ENCODE measurements at places on chromosomes 11 and 22. TPM values are rescaled to one million over a fixed set of nuclear protein-coding genes. Genes with fewer than 3 reads are reported as not detected.

GRCh38 chr11:18594999-18595749 lies 4.4 kb upstream of the MISFA start:
- peaks cover 12% of the 10 kb centered on the region for H3K4me1 ChIP-seq
- H3K27ac ChIP-seq, result peak overlapping the region; percentile 23
- peak; percentile 23 for DNase-seq
- no peak overlapping the region for H3K4me3 ChIP-seq

- no peak overlapping the region for H3K27ac ChIP-seq
- no peaks in the 10 kb centered on the region for H3K36me3 ChIP-seq
- H3K27me3 ChIP-seq, result no peaks in the 10 kb centered on the region
- H3K4me1 ChIP-seq, result no peaks in the 10 kb centered on the region
These were observed 31.1 kb upstream of the WT1 start for GRCh38 chr11:32466279-32466915.

DNA sequence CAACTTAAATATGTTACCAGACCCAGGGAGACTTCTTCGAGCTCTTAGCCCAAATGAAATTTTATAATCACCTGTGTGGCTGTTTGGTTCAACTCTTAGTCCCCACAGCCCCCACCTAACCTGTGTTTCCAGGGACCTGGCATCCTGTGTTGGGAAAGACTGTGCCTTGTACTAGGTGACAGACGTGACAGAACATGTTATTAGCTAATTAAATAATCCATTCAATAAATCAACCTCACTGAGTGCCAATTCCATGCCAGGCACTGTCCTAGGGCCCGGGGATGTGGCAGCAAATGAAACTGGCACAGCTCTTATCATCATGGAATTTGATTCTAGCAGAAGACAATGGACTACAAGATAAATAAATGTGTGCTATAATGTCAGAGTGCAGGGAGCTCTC lies 431.9 kb downstream of the MIAT start:
- H3K4me3 ChIP-seq, result no peak overlapping the region
- H3K36me3 ChIP-seq, result no peaks in the 10 kb centered on the region
- no peaks in the 10 kb centered on the region for H3K4me1 ChIP-seq
- no peak for DNase-seq
- H3K27me3 ChIP-seq, result peaks cover 34% of the 10 kb centered on the region

DNA sequence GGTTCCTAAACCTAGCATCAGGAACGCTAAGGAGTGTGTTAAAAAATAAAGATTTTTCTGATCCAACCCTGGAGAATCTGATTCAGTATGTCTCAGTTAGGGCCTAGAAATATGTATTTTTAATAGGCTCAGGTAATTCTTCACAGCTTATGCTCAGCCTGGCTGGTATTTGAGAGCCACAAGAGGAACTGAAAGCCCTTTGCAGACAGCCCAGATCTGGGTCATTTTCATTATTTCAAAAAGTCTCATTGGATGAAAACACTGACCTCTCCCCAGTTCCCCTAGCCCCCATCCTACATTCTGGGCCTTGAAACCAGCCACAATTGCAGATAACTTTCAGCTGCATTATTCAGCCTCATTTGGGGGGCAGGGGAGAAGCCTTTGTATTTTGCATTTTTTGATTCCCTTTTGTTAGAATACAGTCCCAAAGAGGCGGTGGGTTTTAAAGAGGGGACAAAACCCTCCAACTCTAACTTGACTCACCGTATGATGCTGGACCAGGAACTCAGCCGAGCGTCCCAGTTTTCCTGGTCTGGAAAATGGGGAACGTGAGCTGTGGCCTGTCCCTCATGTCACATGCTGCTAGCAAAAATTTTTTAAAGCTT lies 66.0 kb upstream of the LARGE1 start:
- H3K4me1 ChIP-seq, result no peaks in the 10 kb centered on the region
- no peak for DNase-seq
- H3K4me3 ChIP-seq, result no peak overlapping the region
- H3K36me3 ChIP-seq, result no peaks in the 10 kb centered on the region
- H3K27ac ChIP-seq, result no peak overlapping the region
- no peaks in the 10 kb centered on the region for H3K27me3 ChIP-seq

SAA4 gene
- not detected for total RNA-seq

GRCh38 chr11:5071799-5072198 lies 2.4 kb downstream of the OR52E1 start:
- no peaks in the 10 kb centered on the region for H3K36me3 ChIP-seq
- H3K4me1 ChIP-seq, result no peaks in the 10 kb centered on the region
- H3K4me3 ChIP-seq, result no peak overlapping the region
- H3K27me3 ChIP-seq, result peaks cover 40% of the 10 kb centered on the region

DNA sequence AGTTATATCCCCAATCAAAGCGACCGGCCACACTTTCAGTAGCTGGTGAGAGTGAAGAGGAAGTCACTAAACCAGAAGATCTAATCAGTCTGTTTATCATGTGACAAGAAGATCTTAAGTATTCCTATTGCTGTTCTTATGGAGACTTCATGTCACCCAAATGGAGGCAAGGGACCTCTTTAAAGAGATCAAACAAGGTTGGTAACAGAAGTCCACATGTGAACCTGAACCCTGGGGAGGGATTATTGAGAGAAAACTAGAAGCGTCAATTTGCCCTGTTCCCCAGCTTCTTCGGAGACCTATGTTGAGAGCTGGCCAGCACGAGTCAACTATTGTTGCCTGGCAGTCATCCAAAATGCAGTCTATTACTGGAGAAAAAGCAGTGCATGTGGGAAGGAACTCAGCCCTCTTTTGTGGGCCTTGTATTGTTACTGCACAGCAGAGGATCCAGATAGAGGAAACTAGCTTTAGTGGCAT lies 76.9 kb upstream of the CTSC start:
- peak overlapping the region; percentile 20 for H3K27ac ChIP-seq
- H3K4me3 ChIP-seq, result no peak overlapping the region
- peaks cover 37% of the 10 kb centered on the region for H3K4me1 ChIP-seq
- no peaks in the 10 kb centered on the region for H3K27me3 ChIP-seq
- no peaks in the 10 kb centered on the region for H3K36me3 ChIP-seq

DNA sequence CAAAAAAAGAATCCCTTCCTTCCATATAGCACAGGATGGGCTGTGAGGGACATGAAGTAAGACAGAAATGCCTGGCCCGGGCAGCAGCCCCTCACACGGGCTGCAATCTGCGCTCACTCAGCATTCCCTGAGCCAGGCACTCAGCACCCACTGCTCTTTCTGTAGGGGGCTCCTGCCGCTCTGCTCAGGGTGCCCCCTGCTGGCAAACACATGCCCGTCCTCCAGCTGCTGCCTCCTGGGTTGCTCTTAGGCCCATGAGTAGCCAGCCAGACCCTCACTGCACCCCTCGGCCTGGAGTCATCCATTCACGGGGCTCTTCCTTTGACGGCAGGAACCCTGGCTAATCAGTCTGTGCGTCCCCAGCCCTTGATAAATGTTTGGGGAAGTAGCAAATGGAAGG lies 6.9 kb downstream of the MCAT start:
- H3K4me1 ChIP-seq, result no peaks in the 10 kb centered on the region
- H3K27me3 ChIP-seq, result no peaks in the 10 kb centered on the region
- H3K27ac ChIP-seq, result no peak overlapping the region
- H3K36me3 ChIP-seq, result peaks cover 86% of the 10 kb centered on the region
- DNase-seq, result peak; percentile 44
- H3K4me3 ChIP-seq, result no peak overlapping the region
